ENCODE measurements at places on chromosomes 12 and 14.

- DNase-seq: no peak
Observed at GRCh38 chr12:32179011-32179395, 72.4 kb downstream of the BICD1 start.

DNA sequence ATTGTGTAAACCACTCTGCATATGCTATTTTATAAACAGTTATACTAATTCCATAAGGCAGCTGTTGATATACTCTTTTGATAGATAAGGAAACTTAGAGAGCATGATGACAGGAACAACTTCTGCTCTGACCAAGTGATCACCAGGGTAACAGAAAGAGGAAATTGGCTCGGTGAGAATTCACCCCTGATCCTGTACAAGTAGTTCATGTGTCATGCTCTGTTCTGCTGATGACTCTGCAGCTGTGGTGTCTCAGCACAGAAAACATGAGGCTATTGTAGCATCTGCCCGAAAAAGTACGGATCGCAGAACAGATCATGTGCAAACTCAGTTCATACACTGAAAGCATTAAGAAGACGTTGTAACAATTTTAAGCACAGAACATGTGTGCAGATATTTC is 345.0 kb downstream of the LRIG3 start:
- no peak for DNase-seq

DNA sequence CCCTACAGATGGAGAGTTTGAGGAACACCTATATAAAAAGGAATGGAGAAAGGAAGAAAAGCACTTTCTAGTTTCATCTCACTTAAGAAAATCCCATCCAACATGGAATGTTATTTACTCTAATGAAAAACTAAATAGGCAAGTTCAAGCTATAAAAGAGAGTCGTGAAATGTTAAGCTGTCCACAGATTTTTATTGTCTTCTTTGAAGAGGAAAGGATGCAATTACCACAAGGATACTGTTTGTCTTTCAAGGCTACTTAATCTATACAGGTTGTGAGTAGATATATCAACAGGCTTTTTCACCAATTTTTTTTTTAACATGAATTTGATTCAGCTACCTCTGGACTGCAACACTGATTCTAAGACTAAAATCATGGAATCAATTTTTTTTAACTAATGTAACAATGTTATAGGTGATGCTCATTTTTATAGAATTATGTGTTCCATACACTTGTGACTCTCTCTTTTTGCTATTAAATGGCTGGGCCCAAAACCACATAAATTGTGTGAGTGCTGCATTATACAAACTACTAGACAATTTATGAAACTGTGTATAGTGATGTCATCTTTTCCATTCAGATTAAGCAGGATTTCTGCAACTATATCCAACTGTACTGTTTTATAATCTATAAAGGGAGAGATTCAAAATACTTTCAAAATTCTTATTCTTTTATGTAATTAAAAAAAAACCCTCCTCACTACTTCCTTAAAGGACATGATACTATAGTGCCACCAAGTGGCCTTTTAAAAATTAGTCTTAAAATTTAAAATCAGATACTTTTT is 26.8 kb upstream of the BMAL2 start:
- DNase-seq: no peak

DNA sequence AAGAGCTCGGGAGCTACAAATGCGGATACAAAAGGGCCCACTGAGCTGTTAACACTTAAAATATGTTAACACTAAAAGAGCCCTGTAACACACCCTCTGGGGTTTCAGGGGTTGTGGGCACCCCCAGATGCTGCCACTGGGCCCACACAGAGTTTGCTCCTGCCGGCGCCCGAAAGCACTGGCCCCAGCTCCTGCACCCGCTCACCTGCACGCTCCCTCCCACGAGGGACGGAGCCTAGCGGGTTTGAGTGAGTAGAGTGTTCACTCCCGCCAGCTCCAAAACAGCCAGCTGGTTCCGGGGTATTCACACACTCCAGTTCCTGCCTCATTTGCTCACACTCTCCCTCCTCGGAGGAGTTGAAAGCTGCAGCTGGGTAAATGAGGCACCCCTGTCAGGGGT is 357.7 kb downstream of the ETNK1 start:
- no peak for DNase-seq

DNA sequence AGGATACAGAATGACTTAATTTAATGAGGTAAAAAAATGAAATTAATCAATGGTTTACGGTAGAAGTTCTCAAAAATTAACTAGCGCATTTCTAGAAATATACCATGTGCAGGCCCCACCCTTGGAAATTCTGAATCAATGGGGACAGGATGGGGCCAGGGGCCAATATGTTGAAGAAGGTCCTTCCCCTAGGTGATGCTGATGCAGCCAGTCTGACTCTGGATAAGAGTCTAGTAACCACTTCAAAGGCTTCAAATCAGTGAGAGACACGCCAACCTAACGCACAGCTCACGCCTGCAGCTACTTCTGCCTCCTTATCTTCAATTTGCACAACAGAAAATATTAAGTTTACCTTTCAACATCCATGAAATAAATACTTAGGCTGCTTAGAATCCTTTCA is 14.9 kb downstream of the GIT2 start:
- DNase-seq: no peak

DNA sequence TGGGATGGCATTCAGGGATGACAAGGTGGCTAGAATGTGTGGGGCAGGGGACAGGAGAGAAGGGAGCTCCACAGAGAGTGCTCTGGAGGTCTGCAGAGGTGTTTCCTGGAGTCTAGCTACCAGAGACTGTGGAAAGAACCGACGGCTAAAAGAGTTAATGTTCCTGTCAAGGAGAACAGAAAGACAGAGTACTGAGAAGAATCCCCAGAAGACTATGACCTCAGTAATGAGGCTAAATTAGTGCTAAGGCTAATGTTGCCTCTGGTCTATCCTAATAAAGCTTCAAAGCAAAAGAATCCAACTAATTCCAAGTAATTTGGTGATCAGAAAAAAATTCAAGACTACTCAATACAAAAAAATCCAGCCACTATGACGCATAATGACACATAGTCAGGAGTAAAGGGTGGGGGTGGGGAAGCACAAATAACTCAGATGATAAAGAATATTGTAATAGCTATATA is 44.7 kb downstream of the FERMT2 start:
- DNase-seq: no peak

- peak; percentile 55 for DNase-seq
Observed at GRCh38 chr14:51979088-51979709, 10.1 kb upstream of the RTRAF start.
